ENCODE measurements at places on chromosomes 5 and 9. TPM values are rescaled to one million over a fixed set of nuclear protein-coding genes. Genes with fewer than 3 reads are reported as not detected.

GRCh38 chr5:25414742-25415141 lies 770.0 kb upstream of the CDH10 start:
- no peak for DNase-seq

DNA sequence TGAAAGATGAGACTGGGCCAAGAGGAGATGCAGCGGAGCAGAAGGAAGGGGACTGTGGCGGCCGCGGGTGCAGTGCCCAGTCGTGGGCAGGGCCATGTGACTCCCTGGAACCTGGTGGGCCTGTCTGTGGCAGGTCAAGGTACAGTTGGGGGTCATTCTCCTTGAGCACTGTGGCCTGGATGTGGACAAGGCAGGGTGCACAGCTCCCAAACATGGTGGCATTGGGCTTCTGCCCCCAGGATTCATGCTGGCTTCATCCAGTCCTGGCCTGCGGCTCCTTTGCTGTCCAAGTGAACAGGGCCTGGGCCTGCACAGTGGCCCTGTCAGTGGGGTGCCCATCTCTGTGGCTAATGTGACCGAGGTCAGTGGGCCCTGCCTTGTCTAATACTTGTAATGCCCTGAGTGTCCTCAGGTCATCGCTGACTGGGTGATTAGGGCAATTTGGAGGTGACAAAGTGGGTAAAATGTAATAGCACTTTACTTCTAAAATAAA lies 39.9 kb downstream of the CEP72 start:
- DNase-seq: no peak

DNA sequence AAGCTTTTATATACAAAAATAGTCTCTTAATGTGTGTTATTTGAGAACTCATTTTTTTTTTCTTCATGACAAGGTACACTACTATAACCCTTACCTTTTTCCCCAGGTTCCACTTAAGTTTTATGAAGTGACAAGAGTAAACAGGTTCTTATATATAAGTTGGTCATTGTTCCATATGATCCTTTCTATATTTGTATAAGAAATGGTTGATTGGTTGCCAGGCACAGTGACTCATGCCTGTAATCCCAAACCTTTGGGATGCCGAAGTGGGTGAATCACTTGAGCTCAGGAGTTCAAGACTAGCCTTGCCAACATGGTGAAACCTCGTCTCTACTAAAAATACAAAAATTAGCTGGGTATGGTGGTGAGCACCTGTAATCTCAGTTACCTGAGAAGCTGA lies 108.3 kb downstream of the PCSK1 start:
- no peak for DNase-seq

The FCN2 gene
- total RNA-seq: not detected

The SUSD3 gene
- total RNA-seq: 0.45 TPM

The GARIN3 gene
- not detected for total RNA-seq

The BNC2 gene
- 5.2 TPM for total RNA-seq

Measured in cerebellum (tissue), 4 donors.